ENCODE measurements at places on chromosomes 5 and 9.

DNA sequence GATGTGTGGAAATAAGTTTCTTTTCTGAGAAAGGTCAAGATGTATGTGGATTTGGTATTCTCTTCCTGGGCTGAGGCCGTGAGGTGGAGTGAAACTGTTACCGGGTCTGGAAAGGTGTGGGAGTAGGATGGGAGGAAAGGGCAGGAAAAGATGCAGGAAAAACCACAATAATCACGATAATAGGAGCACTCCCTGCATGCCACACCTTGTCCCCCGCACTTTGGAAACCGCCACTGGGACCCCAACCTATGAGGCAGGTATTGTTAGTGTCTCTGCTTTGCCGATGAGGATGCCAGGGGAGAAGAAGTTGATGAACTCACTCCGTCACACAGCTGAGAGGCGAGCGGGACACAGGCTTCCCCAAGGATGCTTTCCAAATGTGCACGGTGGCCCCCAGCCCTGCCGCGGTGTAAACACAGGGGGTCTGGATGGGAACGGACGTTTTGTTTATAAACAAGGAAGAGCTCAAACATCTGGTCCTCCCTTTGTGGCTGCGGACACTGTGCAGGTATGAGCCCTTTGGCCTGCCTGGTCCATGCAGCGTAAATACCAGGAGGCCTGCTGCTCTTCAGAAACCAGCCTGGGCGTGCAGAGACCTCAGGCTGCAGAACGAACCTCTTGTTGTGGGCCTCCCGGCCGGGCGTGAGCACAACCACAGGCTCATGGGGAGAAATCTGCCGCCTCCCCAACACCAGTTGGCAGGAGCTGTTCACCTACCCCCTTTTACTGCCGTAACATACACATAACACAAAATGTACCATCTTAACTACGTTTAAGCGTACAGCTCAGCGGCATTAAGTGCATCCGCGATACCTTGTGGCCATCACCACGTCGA, 126.7 kb downstream of the COL23A1 start:
- no peak for DNase-seq

DNA sequence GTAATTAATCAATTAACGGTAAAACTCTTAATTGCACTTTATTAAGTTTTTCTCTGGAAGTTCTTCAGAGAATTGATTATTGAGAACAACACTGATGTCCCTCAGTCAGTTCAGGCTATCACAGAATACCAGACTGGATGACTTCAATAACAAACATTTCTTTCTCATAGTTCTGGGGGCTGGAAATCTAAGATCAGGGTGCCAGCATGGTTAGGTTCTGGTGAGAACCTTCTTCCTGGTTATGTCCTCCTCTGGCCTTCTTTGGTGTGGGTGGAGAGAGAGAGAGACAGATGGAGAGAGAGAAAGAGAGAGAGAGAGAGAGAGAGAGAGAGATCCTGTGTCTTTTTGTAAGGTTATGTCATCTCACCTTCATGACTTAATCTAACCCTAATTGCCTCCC, 71.4 kb upstream of the DAP start:
- DNase-seq, result no peak

- DNase-seq, result no peak
These were observed 3.3 kb downstream of the ASTN2 start for GRCh38 chr9:117411547-117411946.

DNA sequence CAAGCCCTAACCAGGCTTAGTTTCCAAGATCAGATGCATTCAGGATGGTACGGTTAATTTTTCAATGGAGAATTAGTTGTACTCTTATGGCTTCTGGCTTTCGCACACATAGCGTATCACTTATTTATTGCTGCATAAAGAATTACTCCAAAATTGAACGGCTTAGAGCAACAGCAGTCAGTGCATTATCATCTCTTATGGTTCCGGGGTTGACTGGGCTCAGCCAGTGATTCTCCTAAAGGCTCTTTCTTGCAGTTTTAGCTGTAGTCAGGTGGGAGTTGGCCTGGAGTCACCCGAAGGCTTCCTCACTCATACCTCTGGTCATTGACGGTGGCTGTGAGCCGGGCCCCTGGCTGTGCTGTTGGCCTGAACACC, 595 bp upstream of the GRHPR start:
- no peak for DNase-seq

- DNase-seq, result peak; percentile 68
These were observed 1.7 kb upstream of the SLC34A1 start for GRCh38 chr5:177382423-177383029.

GRCh38 chr5:77915346-77915745, 139.2 kb upstream of the TBCA start:
- DNase-seq, result no peak

GRCh38 chr5:57316798-57317327, 143.0 kb downstream of the GPBP1 start:
- no peak for DNase-seq

GRCh38 chr5:96636046-96636445, 26.1 kb upstream of the CAST start:
- DNase-seq, result no peak

DNA sequence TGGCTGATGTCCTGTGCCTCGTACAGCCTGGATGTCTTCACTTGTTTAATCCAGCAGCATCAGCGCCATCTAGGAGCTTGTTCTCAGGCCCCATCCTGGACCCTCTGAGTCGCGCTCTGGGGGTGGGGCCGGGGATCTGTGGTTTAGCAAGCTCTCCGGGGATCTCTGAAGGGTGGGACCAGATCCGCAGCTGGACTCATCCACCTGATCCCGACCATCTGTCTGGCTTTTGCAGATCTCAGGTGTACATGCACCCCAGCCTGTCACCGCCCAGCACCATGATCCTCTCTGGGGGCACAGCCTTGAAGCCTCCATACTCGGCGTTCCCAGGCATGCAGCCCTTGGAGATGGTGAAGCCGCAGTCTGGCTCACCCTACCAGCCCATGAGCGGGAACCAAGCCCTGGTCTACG, 15.1 kb upstream of the POMT1 start:
- no peak for DNase-seq

GRCh38 chr5:91848453-91848852, 465.3 kb upstream of the ARRDC3 start:
- no peak for DNase-seq

- no peak for DNase-seq
These were observed 381.6 kb downstream of the EFNA5 start for GRCh38 chr5:107289030-107289714.

DNA sequence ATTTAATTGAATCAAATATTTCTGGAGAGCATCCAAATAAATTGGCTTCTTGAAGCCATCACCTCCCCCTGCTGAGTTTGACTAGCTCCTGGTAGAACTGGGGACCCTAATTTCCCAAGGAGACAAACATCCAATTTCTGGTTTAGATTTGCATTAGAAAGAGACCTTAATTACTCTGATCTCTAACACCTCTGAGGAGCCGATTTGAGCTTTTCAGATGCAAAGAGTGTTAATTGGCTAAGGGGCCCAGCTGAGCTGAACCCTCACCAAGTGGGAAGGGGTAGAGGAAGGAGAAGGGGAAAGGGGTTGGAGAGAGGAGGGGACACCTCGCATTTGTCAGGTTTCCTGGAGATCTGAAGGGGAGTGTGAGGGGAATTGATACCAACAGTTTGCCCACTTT, 145.4 kb upstream of the SHB start:
- DNase-seq, result no peak

- DNase-seq, result peak; percentile 26
These were observed 51.9 kb upstream of the ZSWIM6 start for GRCh38 chr5:61280205-61280604.

- DNase-seq, result no peak
These were observed 17.6 kb downstream of the SLCO6A1 start for GRCh38 chr5:102481054-102481715.

DNA sequence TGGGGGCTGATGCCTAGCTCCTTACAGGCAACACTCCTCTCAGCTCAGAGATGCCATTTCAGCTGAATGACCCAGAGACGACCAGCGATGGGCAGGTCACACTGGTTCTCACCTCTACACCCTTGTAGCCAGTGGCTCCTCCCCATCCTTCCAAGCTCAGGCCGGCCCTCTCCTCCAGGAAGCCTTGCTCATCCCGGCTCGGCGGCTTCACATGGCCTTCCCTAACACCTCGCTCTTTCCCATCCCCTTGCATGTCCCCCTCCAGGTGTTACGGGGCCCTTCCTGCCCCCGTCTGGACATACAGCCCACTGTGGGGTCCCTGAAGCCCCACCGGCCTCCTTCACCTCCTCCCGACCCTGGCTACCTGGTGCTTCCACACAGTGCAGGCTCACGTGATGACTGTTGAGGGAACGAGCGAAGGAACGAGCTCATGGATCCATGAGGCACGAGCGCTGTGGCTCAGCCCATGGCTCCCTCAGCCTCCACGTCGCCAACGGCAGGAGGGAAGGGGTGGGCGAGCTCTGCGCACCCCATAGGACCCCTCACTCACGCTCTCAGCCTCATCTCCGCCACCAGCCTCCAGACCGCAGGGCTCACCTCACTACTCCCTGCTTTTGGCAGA, 45.7 kb downstream of the SARDH start:
- no peak for DNase-seq

DNA sequence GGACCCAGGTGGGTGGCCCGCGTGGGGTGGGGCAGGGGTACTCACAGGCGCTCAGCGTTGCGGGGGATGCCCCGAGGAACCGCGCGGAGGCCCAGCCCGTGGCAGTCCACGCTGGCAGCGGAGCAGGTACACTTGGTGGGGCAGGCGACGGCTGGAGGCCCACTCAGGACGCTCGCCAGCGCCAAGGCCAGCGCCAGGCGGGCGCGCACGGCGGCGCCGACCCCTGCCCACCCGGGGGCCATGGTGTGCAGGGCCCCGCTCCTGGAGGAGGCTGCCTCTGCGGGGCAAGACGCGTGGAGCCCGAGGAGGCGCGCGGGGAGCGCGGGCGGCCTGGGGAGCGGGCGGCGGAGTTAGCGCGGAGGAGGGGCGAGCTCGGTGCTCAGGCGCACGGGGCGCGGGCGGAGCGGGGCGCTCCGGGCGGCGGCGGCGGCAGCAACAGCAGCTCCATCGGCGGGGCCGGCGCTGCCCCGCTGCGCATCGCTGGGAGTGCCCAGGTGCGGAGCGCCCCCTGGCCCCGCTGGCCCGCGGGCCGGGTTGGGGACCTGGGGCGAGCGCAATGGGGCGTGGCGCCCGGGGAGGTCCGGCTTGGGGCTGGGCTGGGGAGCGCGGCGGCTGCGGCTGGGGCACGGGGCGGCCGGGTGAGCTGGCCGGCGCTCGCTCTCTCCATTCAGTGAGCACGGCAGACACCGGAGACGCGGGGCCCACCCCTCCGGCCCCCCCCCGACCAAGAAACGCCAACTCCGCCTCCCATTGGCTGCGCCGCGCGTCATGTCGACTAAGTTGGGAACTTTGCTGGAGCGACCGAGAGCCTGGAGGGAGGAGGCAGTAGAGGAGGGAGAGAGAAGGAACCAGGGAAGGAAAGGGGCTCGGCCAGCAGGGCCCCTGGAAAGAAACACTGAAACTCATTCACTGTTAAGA, at the start of gene SLIT3:
SLIT3 (minus strand) TSS at position 672 of the 918 bp plus-strand sequence; CDS start at position 242, 430 bp downstream.
- no peak for DNase-seq

DNA sequence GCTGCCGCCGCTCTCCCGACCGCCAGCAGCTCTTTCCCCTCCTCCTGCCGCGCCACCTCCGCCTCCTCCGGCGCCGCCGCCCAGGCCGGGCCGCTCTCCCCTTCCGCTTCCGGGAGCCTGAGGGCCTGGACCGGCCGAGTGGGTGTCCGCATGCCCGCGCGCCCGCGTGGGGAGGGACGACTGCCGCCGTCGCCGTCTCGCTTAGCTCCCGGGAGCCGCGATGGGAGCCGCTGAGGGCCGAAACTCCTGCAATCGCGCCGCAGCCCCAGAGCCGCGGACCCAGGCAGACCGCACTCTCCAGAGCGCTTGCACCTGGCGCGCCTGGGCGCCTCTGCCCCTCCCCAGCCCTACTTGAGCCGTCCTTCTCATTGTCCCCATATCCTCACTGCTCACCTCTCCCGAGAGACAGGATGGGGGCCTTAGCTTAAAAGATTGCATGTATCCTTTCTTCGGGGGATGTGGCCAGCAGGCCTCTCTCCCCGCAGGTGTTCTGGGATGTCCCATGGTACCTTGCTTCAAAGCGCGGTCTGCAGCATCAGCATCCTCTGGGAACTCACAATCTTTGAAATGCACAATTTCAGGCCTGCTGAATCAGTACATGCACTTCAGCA, at the start of gene ZDHHC21:
ZDHHC21 (minus strand) TSS at position 182 of the 611 bp plus-strand sequence. CDS start 19,092 bp downstream, outside the sequence.
- peak; percentile 65 for DNase-seq

DNA sequence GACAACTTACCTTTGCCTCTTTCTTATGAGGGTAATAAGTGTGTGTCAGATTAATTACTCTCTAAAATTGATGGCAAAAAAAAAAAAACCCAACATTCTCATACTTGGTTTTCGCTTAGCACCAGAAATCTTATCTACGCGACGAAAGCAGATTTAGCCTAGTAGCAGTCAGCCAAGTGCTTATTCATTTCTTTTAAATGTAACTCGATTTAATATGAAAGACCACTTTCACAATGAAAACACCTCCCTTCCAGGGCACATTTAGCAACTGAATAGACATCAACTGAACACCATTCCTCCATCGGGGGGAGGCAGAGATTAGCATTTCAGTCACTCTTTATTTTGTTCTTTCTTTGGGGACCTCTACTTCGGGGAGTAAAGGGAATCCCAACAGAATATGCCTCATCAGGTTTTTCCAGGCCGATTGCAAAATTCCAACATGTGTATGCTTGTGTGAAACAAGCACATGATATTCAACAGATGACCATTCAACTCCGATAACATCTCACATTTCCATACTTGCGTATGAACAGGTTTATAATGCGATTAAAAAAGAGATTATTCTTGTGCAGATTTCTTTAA, 124.1 kb upstream of the RETREG1 start:
- DNase-seq, result no peak

- no peak for DNase-seq
These were observed 89.6 kb upstream of the CACNA1B start for GRCh38 chr9:137787786-137788505.

- no peak for DNase-seq
These were observed 42.1 kb downstream of the TMOD1 start for GRCh38 chr9:97543561-97543960.

- no peak for DNase-seq
These were observed 545.8 kb downstream of the CSNK1G3 start for GRCh38 chr5:124057724-124058231.

GRCh38 chr9:715300-715699, 126.2 kb upstream of the DMRT1 start:
- DNase-seq, result no peak

GRCh38 chr5:73641811-73642210, 15.8 kb downstream of the ARHGEF28 start:
- DNase-seq, result no peak

DNA sequence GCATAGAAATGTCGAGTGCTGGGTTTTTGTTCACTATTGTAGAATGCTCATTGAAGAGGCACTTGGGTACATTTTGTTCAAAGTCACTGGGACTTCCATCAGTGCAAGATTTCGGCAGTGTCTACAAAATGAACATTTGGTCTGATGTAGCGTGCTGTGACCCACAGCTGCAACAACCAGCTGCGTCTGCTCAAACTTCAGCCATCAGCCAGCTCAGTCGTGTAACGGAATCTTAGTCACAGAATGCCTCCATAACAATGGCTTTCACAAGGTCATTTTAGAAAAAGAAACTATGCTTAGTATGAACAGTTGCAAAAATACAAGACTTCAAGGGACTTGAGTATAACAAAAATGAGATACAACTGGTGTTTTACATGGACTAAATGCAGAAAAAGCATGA, 828.1 kb upstream of the GRAMD2B start:
- DNase-seq, result no peak
